ENCODE measurements at places on chromosomes 1 and 21.

DNA sequence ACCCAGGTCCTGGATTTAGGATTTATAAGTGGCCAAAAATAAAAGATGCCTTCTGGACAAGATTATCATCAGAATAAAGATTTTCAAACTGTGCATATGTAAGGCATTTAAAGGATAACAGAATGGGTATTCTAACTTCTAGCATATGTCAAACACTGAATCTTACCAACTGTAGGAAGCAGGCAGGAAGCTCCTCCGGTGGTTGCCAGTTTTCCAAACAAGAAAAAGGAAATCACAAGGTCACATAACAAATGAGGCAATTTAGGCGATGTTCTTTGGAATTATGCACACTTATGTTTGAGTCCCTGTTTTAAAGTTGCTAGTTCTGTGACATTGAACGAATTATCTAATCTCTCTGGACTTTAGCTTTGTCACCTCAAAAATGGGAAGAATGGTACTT, 48.9 kb downstream of the ATP6V1G3 start:
- DNase-seq, result no peak

GRCh38 chr1:109890115-109890953, 20.3 kb upstream of the CSF1 start:
- no peak for DNase-seq

DNA sequence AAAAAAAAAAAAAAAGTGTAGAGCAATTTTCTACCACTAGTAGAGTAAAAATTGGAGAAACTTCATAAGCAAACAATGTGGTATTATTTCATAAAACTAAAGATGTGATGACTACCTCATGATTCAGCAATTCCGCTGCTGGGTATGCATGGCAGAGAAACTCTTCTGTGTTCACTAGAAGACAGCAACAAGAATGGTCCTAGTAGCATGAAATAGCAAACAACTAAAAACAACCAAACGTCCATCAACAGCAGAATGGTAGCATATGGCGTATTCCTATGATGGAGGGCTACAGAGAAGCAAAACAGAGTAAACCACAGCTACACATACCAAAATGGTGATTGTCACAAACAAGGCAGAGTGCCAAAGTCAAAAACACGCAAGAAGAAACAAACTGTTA, 18.9 kb downstream of the HTR1D start:
- DNase-seq, result no peak

GRCh38 chr21:45405819-45406762, 1.1 kb downstream of the COL18A1 start:
- DNase-seq, result no peak

GRCh38 chr1:175678471-175678870, 64.9 kb downstream of the TNR start:
- no peak for DNase-seq

- no peak for DNase-seq
Observed at GRCh38 chr1:166738873-166739272, 100.4 kb upstream of the POGK start.

DNA sequence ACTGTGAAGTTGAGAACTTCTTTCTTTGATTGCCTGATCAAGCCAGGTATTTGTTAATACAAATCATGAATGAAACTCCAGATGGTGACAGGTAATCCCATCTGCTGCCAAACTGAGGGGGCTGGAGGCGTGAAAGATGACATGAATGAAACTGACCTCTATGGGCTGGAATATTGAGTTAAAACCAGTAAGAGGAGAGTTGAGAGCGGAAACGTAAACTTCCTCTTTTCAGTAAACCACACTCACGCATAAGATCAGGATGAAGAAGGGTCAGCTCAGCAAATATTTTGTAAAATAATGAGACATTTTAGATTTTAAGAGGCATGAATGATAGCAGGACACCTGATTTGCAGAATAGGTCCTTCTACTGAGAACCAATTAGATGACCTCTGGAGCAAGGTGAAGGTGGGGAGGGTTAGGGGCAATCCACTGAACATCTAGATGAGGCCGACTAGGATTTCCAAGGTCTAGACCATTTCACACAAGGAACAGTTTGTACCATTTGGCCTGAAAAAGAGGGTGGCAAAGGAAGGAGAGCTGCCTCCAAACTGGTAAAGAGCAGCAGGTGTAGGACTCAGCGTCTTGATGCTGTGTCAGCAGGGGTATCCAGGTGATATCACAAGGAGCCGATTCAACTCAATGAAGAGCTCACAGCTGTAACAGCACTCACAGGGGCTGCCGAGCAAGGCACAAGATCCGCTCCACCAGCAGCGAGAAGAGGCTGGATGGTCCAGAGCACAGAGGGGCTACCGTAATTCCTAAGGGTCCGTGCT, 132.6 kb downstream of the NTPCR start:
- DNase-seq, result no peak

- no peak for DNase-seq
Observed at GRCh38 chr1:235050911-235051360, 77.7 kb downstream of the TOMM20 start.

DNA sequence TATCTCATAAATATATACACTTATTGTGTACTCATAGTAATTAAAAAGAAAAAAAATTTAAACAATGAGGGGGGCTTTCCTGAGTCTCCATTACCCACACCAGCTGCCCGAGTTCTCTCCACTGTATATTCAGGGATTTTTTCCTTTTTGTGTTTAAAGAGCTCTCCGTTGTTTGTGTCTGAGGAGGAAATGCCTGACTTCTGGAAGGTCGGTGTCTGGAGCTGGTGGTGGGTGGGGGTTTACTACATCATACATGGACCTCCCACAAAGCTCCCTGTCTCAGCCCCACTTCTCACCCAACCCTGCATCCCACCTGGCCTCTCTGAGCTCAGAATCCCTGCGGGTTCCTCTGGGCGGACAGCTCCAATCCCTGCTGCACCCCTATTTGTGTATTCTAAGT, 64.1 kb upstream of the ETV3 start:
- no peak for DNase-seq

GRCh38 chr1:241034203-241034936, 322.6 kb downstream of the RGS7 start:
- DNase-seq, result no peak

DNA sequence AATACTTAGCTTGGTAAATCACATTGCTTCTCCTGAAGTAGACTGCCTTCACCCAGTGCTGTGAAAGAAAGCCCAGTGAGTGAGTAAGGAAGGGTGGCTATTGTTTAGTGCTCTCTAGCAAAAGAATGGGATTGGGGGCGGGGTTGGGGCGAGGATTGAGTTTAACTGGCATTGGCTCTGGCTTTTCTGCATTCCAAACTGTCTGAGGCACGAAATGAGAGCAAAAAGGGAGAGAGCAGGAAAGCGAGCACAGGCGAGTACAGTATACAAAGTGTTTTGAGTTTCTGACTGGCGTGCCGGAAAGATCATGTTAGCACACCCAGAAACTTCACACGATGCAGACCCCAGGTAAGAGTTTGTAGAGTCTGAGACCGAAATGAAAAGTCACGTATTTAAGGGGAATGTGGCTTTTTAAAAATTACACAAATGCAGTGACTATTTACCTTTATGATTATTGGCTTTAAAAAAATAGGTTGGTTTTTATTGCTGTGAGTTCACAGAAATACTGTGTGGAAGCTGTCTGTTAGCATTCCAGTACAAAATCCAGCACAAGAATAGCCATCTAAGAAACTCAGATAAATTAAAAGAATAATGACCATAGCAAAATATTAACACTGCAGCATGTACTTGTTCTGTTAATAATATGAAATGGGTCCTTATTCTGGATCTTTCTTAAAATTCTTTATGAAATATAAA, 155.4 kb downstream of the CLEC20A start:
- no peak for DNase-seq

DNA sequence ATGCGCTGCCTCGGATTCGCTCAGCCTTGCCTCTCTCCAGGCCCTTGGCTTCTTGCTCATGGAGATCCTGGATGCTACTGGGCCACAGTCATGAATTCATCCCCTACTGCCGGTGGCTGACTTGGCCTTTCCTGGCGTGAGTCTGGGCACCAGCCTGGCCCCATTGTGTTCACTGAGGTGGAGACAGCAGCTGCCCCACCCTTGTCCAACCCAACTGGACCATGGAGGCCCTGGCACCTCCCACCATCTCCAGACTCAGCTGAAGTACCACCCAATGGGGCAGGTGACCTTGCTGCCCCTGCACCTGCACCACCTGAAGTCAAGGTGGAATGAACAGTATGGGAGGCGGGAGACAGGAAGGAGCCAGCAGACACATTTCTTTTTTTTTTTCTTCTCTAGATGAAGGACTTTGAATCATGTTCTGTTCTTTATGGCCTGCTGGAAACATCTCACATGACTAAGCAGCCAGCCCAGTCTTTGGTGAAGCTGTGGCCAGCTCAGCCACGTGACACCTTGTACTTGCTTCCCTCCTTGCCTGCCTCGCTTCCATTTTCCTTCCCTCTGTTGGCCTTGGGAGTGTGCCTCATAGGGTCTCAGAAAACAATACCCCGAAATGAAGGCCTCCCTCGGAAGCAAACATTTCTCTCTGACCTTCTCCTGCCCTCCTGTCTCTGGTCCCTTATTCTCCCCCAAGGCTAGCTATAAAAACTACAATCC, 3.8 kb upstream of the SLC30A2 start:
- no peak for DNase-seq

DNA sequence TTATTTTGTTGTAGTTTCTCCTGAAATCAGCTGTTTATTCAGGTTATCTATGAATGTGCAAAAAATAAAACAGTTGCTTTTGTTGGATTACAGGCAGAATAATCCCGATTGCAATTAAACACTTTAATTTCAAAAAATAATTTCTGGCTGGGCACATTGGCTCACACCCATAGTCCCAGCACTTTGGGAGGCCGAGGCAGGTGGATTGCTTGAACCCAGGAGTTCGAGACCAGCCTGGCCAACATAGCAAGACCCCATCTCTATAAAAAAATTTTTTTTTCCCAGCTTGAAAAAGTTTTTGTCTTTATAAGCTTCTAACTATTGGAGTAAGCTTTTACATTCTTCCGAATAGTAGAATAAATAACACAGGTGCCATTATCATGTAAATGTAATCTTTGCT, 15.3 kb downstream of the RCAN3 start:
- no peak for DNase-seq

DNA sequence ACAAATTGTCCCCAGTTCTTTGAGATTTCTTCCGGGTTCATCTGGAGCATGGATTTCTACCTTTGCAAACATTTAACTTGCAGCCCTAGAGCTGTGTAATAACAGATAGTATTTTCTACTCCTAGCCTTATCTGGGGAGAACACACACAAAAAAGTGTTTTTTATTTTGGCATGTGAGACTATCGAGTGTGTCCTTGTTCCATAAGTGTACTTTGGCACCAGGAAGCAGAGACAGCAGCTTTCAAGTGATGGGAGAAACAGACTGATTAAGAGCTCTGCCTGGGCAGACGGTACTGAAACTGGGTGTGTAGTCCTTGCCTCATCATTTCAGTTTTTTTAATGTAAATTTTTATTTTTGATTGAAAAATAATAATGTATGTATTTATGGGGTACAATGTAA, 297.4 kb downstream of the ST6GALNAC3 start:
- DNase-seq, result no peak

GRCh38 chr1:42504535-42505128, 41.5 kb downstream of the CCDC30 start:
- no peak for DNase-seq
